ENCODE measurements at places on chromosomes 6 and 20.

DNA sequence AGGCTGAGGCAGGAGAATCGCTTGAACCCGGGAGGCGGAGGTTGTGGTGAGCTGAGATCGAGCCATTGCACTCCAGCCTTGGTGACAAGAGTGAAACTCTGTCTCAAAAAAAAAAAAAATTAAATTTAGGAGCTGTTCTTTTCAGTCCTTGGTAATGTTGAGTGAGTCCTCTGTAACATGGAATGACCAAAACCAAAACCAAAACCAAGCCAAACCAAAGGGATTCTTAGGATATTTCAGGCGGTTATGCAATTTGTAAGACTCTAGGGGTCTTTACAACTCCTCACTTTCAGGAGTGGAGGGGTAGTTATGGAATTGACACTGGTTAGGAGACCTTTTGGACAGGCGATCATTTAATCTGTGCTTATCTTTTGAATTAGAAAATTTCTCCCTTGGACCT lies 15.8 kb downstream of the TIAM2 start:
- DNase-seq: no peak

DNA sequence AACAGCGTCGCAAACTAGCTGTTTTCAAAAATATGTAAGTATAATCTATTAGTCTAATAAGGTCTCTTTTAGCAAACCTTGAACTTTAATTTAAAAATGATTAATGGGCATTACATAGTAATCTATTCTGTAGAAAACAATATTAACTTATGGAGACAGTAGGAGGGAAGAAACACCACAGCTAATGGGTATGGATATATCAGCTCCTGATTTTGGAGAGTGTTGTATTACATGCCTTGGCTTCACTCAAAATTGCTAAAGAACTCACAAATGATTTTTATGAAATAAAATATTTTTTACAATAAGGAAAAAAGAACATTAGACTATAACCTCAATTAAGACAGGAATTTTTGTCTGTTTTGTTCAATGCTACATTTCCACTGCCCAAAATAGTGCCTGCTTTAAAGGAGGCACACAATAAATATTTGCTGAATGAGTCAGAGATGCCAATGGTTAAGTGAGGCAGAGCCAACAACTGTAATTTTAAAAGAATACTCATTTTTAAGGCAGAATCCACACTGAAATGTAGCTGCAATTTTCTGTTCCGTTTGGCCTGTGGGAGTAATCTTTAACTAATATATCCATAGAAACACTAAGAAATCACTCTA lies 15.7 kb downstream of the ATG5 start:
- DNase-seq: no peak

DNA sequence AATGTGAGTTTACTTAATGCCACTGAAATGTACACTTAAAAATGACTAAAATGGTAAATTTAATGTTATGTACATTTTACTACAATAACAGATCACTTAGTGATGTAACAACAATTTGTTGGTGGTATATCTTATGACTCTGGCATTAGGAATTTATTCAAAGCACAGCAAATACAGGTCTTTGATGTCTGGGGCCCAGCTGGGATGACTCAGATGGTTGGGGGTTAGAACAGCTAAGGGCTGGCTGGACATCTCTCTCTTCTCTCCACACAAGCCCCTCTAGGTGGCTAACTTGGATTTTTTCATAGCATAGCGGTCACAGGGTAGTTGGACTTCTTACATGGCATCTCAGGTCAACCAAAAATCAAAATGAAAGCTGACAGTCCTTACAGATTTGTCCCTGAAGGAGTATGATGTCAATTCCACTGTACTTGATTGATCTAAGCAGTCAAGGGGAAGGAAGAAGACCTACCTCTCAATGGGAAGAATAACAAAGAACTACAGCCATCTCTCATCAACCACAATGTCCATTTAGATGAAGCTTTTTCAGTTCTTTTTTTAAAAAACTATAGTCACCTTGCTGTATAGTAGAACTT lies 37.5 kb upstream of the LCA5 start:
- DNase-seq: no peak

DNA sequence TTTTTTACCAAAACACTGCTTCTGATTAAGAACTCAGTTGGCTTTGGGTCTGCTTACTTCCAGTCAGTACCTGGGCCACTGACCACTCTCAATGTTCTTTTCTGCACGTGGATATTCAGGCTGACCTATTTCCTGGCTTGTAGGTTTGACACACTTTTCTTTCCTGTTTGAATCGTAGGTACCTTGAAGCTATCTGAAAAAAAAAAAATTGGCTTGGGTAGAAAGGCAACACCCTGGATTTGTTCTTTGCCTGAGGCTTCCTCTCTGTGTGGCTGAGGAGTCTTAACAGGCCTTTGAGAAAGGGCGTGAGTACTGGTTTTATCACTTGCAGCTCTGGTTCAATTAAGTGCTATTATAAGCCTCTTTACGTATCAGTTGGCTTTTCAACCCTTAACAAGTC lies 60.6 kb upstream of the IL20RA start:
- no peak for DNase-seq

- DNase-seq: no peak
Observed at GRCh38 chr6:69305456-69305855, 491.4 kb downstream of the LMBRD1 start.

GRCh38 chr6:105869835-105870440 lies 216.2 kb upstream of the PRDM1 start:
- no peak for DNase-seq

- DNase-seq: no peak
Observed at GRCh38 chr6:96171112-96171511, 155.3 kb downstream of the FUT9 start.

DNA sequence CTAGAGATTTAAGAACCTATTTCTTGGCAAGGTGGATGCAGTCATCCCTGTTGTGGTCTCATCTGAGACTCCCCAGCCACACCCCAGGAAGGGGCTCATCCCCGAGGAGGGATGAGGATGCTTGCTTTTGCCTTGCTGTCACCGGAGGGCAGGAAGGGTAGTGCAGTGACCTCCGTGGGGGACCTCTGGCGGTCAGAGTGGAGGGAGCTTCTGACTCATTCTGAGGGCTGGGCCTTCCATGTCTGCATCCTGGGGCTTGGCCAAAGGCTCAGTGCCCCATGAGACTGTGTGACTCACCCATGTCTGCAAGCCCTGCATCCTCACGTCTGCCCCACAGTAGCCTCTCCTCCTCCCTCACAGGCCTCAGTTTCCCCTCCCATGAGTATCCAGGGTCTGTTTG lies 38.7 kb downstream of the UQCC2 start:
- DNase-seq: peak; percentile 88

- no peak for DNase-seq
Observed at GRCh38 chr6:155091756-155092155, 96.6 kb downstream of the TIAM2 start.

GRCh38 chr6:17392978-17393891 lies at the start of gene CAP2:
Gene CAP2, plus strand, starts transcription at chr6:17393595. Its CDS starts 27,961 bp downstream, at chr6:17421556.
- DNase-seq: no peak

DNA sequence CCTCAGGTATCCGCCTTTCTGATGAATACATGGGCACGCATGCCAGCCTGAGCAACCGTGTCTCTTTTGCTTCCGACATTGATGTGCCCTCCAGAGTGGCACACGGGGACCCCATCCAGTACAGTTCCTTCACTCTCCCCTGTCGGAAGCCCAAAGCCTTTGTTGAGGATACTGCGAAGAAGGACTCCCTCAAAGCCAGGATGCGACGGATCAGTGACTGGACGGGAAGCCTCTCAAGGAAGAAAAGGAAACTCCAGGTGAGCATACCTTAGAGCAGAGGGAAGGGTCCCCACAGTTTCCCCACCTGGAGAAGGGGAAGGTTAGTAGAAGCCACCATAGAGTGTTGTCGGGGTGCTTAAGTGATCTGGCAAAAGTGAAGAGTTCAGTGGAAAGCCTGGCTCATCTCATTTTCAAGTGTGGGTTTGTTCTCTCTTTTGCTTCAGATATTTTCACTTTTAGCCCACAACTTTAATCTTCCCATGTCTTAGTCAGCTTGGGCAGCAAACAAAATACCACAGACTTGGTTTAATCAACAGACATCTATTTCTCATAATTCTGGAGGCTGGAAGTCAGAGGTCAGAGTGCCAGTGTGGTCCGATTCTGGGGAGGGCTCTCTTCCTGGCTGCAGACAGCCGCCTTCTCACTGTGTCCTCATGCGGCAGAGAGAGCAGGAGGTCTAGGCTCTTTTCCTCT lies 133.5 kb upstream of the CLDN20 start:
- DNase-seq: no peak

- no peak for DNase-seq
Observed at GRCh38 chr6:19301980-19302379, 535.2 kb upstream of the ID4 start.

DNA sequence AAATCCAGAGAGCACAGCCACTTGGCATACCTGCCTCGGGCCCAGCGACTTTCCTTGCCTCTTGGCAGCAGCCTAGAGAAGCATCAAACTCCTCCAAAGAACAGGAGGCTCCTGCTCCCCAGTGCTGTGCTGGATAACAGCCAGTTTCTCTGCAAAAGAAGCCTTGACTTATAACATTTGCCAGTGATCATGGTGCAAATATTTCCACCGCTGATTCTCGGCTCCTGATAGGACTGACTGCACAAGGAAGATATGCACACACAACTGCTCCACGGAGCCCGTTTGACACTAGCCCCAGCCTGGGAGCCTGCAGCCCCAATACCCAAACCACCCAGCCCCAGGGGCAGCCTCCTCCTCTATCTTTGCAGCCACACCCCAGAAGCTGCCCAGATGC lies 17.5 kb downstream of the ACSS1 start:
- no peak for DNase-seq

- DNase-seq: no peak
Observed at GRCh38 chr20:6044115-6044514, 9.7 kb downstream of the LRRN4 start.

GRCh38 chr6:25465941-25466340 lies 186.1 kb upstream of the SCGN start:
- no peak for DNase-seq

- DNase-seq: no peak
Observed at GRCh38 chr20:56163806-56164205, 84.7 kb upstream of the MC3R start.

- DNase-seq: no peak
Observed at GRCh38 chr6:43050981-43051380, 2.7 kb downstream of the CUL7 start.

GRCh38 chr20:49785149-49785851 lies 27.3 kb upstream of the SLC9A8 start:
- no peak for DNase-seq

DNA sequence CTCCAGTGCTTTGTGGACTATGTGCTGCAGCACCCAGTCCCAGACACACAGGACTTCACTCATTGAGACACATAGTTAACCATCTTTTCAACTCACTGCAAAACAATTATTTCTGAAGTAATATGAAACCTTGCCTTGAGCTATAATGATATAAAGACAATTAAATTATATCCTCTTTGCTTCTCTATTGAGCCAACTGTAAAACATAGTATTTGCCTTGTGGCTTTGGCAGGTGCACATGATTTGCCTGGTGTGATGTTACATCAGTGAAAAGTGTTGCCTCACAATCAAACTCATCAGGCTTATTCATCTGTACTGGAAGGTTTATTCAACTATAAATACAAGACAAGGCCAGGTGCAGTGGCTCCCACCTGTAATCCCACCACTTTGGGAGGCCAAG lies 80.6 kb downstream of the NCOA7 start:
- DNase-seq: no peak

- DNase-seq: no peak
Observed at GRCh38 chr20:32922466-32922865, 63.7 kb downstream of the EFCAB8 start.

- no peak for DNase-seq
Observed at GRCh38 chr6:122669868-122670267, 59.7 kb downstream of the PKIB start.

DNA sequence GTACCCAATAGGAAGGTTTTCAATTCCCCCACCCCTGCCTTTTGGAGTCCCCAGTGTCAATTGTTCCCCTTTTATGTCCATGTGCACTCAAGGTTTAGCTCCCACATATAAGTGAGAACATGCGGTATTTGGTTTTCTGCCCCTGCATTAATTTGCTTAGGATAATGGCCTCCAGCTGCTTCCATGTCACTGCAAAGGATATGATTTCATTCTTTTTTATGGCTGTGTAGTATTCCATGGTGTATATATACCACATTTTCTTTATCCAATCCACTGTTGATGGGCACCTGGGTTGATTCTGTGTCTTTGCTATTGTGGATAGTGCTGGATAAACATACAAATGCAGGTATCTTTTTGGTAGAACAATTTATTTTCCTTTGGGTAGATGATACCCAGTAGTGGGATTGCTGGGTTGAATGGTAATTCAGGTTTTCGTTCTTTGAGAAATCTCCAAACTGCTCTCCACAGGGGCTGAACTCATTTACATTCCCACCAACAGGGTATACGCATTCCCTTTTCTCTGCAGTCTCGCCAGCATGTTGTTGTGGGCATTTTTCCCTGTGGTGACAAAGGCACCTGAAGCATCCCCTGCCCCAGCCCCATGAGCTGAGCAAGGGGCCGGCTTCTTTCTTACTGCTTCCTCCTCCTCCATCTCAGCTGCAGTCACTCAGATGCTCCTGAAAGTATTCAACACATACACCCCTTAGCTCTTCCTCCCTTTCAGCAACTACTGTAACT lies 66.7 kb downstream of the ELOVL2 start:
- DNase-seq: no peak

DNA sequence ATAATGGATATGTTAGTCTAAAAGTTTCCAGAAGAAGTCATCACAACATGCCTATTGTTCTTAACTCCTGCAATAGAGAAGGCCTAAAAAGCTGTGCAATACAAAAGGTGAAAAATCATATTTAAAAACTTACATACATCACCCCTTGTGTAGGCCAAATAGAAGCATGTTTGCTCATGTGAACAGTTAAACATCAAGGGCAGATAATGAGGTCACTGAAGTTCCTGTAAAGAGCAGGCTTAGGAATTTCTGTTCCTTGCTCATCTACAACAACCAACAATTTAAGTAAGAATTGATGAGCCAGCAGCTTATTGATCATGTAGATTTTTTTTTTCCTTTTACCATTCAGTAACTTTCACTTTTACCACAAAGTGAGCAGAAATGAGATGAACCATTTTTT lies 7.5 kb upstream of the NUP153 start:
- DNase-seq: no peak

GRCh38 chr6:134721060-134721405 lies 228.9 kb downstream of the ALDH8A1 start:
- peak; percentile 44 for DNase-seq

- DNase-seq: no peak
Observed at GRCh38 chr20:51861726-51862466, 59.6 kb upstream of the SALL4 start.

DNA sequence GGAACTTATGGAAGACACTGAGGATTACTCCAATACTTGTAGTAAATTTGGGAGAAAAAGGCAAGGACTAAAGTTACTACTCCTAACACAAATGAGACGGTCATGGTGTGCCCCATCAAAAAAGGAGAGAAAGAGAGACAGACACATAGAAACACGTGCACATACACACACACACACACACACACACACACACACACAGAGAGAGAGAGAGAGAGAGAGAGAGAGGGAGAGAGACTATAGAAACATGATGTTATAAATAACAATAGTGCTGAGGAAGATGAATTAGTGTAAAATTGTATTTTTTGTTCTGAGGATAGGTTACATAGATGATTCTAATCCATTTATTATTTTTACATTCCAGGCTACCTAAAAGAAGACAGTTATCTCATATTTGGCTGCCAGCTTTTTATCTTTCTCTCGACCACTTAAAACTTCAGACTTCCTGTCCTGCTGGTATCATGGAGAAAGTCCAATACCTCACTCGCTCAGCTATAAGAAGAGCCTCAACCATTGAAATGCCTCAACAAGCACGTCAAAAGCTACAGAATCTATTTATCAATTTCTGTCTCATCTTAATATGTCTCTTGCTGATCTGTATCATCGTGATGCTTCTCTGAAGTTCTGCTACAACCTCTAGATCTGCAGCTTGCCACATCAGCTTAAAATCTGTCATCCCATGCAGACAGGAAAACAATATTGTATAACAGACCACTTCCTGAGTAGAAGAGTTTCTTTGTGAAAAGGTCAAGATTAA lies 10.5 kb downstream of the PLN start:
- DNase-seq: no peak

All from HFF-Myc (cell line).